ENCODE measurements at places on chromosomes 13 and 19.
A peak's percentile ranks its signal among the peaks of the same experiment; 100 is the strongest.

GRCh38 chr13:59834801-59835200 is 328.9 kb downstream of the DIAPH3 start:
- no peak for DNase-seq

DNA sequence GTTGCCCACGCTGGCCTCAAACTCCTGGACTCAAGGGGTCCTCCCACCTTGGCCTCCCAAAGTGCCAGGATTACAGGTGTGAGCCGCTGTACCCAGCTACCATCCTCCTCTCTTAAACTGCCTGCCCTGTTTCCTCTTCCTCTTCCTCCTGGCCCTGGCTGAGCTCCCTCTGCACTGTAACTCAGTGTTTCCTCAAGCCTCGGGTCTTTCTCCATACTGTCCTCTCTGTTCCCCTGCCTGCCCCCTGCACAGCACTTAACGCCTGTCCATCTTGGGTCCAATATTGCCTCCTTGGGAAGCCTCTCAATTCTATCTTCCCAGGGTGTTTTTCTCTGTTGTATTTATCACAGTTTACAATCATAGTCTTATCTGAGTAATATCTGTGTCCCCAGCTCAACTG is 6.1 kb downstream of the LIPE start:
- DNase-seq = no peak

DNA sequence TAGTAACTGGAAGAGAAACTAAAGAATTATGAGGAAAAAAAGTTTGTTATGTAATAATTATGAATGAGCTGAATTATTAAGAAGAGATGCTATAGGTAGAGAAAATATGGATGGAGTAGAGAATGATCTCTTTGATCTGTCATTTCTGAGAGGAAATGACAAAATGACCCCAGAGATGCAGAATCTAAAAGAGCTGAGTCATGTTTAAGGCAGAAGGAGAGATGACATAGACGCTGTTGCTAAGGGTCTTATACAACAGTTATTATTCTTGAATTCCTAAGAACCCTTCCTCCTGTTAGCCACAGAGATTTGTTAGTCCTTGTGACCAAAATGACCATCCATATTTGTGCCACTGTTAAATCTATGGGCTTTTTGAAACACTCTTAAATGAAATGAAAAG is 58.3 kb upstream of the FREM2 start:
- no peak for DNase-seq

GRCh38 chr19:33442706-33443105 is 69.2 kb downstream of the CEBPG start:
- DNase-seq = no peak

DNA sequence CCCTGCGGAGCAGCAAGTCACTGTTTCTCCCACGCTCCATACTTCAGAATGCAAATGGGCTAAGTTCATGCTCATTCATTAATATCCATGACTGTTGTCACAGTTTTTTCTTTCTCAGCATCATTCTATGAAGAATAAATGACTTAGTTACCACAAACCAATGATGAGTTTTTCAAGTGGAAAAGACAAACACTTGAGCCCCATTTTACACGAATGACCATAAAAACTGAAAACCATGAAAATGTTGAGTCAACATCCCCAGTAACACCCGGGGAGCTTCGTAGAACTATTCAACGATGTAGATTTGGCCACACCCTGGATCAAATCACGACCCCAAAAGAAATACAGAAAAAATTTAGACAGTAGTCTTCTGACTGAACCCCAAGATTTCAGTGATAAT is 99.8 kb upstream of the GJB6 start:
- no peak for DNase-seq

- DNase-seq = no peak
Observed at GRCh38 chr19:32458500-32459123, 53.0 kb downstream of the DPY19L3 start.

DNA sequence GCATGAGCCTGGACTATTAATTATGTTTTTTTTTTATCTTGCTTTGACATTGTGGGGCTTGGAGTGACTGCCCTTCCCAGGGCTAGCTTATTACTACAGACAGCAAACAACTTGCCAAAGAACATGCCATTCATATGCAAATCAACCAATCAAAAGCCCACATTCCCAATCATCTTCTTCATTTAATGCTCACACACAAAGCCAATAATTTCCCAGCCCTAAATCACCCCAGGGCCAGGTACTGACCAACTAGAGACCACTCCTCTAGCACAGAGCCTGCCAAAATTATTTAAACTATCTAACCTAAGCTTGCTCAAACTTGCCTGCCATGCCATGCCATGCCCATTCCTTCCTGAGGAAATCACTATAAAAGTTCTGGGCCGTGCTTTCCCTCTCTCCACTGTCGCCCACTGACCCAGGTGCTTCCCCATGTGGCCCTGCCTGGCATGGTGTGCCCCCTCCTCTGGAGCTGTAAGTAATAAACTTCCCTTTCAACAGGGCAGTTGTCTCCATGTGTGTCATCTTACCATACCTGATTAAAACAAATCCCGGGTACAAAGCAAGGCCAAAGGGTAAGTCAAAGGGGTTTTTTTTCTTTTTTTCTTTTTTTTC is 15.7 kb downstream of the PBX4 start:
- no peak for DNase-seq

GRCh38 chr13:44768775-44769581 is 192.8 kb upstream of the TSC22D1 start:
- DNase-seq = no peak

- DNase-seq = no peak
Observed at GRCh38 chr13:25135896-25136295, 36.2 kb downstream of the AMER2 start.

GRCh38 chr13:43405457-43405856 is 381.3 kb downstream of the ENOX1 start:
- no peak for DNase-seq

GRCh38 chr13:93289842-93290241 is 63.2 kb downstream of the GPC6 start:
- no peak for DNase-seq

GRCh38 chr13:97252735-97253134 is 30.6 kb downstream of the MBNL2 start:
- no peak for DNase-seq

- DNase-seq = no peak
Observed at GRCh38 chr19:47511128-47511517, 3.7 kb downstream of the NAPA start.

DNA sequence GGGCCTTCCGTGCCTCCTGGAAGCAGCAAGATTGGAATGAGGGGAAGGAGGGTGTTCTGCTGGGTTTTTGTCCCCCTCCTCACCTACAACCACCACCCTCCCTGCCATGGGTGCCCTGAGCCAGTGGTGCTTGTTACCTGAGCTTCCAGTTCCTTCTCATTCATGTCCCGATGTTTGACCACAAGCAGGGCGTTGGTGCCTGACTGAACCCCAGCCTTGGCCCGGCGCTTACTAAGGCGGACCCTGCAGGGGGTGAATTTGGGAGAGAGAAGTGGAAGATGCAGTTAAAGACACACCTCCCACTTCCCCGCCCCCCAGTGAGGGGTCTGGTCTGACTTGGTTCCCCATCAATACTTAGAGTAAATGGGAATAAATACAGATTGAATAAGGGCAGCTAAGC is 4.3 kb downstream of the PAF1 start:
- DNase-seq = no peak

- DNase-seq = no peak
Observed at GRCh38 chr19:38455031-38455430, 21.5 kb downstream of the RYR1 start.

DNA sequence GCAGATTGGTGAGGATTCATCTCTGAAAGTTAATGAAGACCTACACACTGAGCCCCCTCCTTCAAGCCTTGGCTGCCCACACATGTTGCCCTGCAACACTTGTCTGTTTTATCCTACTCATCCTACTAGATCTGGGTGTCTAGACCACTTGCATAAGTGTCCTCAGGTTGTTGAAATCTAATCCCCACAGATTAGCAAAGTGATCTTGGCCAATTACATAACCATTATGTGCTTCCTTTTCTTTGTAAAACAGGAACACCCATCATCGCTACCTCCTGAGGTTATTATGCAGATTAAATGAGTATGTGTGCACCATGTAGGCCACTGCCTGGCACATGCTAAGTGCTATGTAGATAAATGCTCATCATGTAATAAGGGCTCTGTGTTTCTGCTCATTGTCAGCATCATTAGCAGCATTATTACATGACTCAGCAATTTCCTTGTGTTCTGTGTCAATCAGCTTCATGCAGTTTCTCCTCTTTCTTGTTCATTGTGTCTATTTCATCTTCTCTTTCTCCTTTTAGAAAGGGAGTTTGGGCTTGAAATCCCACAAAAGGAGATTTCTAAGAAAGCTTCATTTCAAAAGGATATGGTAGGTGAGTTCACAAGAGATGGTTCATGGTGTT is 15.1 kb downstream of the ZNF175 start:
- no peak for DNase-seq

- DNase-seq = no peak
Observed at GRCh38 chr19:13983213-13983889, 22.8 kb downstream of the RFX1 start.

- DNase-seq = no peak
Observed at GRCh38 chr13:108230377-108230776, 12.2 kb downstream of the ABHD13 start.

GRCh38 chr19:17873786-17874757 is 2.3 kb downstream of the SLC5A5 start:
- DNase-seq = peak; percentile 64

DNA sequence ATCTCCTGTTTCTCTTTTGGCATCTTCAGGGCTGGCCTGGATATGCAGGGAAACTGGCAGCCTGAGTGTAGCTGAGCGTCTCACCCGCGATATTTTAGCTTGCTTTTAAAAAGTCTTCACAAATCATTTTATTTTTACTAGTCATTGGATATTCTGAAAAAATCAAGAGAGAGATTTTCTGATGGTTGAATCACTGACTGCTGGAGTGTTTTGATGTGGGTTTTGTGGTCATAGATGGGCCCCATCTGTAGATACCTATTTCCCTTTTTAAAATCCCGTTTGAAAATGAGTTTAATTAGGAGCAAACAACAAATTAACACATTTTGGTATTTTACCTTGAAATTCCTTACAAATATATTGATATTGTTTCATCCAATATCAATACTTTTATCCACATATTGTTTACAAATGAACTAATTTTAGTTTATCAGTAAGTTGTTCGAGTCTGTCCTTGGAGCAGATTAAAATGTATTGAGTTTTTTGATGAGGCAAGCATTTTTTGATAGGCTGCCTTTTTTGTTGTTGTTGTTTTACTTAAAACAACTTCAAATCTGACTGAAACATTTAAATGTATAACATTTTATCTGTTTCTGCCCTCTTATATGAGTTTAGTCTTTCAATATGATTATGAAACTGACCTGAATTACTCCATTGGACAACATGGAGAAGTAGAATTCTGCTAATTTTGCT is 21.5 kb upstream of the OXGR1 start:
- DNase-seq = no peak

GRCh38 chr13:95445131-95445530 is 107.4 kb upstream of the CLDN10 start:
- no peak for DNase-seq

DNA sequence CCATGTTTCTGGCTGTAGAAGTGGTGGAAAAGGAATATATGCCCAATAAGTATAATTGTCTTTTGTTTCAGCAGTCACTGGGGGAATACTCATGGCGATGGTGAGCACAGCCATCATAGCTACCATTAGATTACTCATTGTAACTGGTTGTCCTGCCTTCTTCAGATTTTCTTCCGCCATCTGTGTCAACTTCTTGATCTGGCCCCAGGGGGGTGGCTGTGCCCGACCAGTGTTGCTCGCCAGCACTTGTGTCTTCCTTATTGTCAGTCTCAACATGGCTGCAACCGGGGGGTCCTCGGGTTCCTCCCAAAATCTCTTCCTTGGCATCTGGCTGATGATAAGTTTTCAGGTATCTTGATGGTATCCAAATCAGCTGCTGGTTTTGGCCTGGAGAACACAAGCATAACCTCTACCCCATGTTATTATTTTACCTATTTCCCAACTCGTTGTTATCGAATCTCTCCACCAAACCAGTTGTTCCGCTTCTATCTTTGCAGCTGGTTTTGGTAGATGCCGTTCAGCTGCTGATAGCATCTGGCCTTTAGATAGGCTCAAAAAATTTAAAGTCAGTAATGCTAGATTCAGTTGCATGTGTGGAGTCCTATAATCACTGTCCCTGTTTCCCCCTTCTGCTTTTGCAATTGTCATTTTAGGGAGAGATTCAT is 23.0 kb upstream of the IL17D start:
- DNase-seq = no peak

GRCh38 chr13:64993514-64994164 is 2236.5 kb downstream of the PCDH9 start:
- DNase-seq = no peak

DNA sequence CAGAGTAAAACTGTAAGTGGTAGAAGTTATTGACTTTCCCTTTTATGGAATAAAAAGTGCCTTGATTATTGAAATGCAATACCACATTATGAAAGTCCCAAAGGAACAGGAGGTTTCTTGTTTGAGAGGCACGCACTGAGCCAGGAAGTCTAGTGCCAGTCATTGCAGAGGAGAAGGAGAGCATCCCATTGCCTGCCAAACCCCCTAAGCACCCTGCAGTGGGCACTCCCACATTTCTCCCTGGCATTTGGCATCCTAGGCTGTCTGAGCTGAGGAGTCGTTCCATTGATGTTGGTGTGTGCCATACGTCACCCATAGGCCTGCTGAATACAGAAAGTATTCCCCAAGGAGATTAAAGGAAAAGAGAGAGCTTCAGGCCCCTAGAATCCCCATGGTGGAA is 85.7 kb upstream of the MBNL2 start:
- DNase-seq = no peak

DNA sequence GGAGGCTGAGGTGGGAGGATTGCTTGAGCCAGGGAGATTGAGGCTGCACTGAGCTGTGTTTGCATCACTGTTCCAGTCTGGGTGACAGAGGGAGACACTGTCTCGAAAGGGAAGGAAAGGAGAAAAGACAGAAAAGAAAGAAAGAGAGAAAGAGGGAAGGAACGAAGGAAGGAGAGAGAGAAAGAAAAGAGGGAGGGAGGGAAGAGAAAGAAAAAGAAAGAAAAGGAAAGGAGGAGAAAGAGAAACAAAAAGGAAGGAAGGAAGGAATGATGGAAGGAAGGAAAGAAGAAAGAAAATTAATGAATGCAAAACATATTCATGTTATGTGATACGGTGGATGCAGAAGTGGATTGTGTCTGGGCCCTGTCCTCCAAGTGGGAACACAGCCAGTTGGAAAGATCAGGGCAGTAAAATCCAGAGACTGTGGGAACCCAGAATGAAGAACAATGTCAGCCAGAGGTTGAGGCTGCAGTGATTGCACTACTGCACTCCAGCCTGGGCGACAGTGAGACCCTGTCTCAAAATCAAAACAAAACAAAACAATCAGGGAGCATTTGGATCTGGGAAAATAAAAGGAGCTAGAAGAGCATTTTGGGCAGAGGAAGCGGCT is 6.2 kb downstream of the PHLDB3 start:
- DNase-seq = no peak

DNA sequence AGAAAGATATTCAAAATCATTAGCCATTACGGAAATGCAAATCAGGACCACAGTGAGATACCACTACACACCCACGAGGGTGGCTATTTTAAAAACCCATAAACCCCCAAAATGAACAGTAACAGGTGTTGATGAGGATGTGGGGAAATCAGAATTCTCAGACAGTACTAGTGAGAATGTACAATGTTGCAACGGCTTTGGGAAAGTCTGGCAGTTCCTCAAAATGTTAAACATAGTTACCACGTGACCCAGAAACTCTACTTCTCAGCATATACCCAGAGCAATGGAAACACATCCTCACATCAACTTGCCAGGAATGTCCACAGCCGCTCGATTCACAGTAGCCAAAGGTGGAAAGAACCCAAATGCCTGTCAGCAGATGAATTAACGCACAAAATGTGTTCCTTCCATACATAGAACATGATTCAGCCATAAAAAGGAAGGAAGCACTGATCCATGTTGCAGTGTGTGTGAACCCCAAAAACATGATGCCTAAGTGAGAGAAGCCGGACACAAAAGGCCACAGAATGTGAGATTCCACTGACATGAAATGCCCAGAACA is 7.0 kb downstream of the PLVAP start:
- DNase-seq = no peak
